ENCODE measurements at places on chromosomes 12 and 14.

DNA sequence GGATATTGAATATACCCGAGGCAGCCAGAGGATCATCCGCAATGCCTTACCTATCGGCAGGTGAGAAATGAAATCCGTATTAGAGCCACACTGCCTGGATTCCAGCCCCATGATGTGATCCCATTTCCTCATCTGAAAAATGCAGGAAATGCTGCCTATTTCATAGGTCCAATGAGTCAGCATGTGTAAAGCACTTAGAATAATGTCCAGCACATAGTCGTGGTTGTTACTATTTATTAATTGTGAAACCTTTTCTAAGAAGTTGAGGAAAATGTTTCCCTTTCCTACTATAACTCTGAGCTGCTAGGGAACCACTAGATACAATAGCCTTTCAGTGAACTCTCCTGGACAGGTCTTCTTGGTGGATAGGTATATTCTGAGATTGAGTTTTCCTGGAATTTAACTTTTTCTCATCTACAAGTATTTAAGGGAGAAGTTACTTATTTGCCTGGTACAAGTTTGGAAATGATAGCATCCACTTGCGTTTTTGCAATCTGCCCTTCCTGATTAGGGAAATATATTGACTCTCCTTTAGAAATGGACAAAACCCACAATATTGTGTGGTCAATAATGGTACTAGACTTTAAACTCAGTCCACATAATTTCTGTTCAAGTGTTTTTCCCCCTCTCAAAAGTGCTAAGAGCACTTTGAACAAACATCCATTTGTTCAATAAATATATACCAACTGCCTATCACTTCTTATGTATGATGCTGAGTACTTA lies 12.2 kb downstream of the POLR3B start:
- DNase-seq: no peak

- no peak for DNase-seq
Observed at GRCh38 chr12:112577473-112578329, 159.0 kb downstream of the PTPN11 start.

DNA sequence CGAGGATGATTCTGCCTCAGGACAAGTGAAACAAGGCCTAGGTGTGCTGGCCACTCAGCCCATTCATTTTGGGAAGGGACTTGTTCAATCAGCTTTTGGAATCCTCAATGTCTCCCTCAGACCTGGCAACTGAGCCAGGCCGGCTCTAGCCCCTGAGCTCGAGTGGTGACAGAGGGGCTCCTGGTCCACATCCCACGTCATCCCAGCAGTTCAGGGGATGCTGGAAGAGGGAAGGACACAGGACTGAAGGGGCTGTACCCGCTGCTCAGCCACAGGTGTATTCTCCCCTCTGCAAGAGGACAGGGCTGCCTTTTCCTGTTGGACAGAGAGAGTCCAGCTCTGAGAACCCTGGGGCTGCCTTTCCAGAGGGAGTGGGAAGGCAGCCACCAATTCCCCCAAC lies 244.6 kb upstream of the SFSWAP start:
- no peak for DNase-seq

GRCh38 chr12:50047693-50048250 lies 9.6 kb upstream of the ASIC1 start:
- DNase-seq: no peak

DNA sequence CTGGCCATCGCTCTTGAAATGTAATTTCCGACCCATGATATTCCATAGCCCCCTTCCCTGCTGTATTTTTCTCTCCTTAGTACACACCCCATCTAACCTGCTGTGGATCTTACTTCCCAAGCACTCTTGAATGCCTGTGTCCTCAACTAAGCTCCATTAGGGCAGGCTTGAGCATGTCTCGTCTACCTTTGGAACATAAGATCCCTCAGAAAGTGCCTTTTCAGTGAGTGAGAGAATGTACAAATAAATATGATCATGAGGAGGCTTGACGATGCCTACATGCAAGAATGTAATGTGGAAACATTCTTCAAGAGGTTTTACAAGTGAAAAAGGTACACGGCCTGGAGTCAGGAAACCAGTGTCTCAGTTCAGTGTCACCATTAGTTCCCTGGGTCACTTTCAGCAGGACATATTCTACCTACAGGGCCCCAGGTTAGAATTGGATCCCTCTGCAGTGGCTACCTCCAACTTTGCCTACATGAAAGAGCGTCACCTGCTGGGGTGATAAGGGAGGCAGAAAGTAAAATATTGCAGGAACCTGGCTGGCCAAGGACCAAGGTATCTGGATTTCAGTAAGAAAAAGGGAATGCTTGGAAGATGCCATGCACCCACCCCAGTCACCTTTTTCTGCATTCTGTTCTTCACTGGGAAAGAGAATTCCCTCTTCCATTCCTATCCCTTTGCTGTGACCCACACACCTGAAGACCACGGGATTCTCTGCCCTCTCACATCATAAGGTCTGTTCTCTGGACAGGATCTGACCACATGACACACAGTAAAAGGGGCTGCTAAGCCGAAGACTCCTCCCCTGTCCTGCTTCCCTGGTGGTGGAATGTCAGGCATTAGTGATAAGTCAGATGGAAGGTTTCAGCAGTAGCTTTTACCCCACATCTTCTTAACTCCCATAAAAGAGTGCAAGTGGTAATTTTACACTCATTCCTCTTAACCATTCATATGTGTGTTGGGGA lies 24.6 kb upstream of the SERPINA1 start:
- DNase-seq: no peak

- peak; percentile 44 for DNase-seq
Observed at GRCh38 chr14:24734917-24735500, 101.0 kb upstream of the GZMB start.

GRCh38 chr12:123854918-123855317 lies 92.8 kb downstream of the DNAH10 start:
- no peak for DNase-seq

GRCh38 chr14:35414365-35414764 lies 9.8 kb upstream of the NFKBIA start:
- DNase-seq: no peak

- DNase-seq: no peak
Observed at GRCh38 chr14:55458800-55459515, 18.5 kb upstream of the TBPL2 start.

GRCh38 chr14:51228890-51229289 lies 11.2 kb upstream of the TMX1 start:
- DNase-seq: no peak

DNA sequence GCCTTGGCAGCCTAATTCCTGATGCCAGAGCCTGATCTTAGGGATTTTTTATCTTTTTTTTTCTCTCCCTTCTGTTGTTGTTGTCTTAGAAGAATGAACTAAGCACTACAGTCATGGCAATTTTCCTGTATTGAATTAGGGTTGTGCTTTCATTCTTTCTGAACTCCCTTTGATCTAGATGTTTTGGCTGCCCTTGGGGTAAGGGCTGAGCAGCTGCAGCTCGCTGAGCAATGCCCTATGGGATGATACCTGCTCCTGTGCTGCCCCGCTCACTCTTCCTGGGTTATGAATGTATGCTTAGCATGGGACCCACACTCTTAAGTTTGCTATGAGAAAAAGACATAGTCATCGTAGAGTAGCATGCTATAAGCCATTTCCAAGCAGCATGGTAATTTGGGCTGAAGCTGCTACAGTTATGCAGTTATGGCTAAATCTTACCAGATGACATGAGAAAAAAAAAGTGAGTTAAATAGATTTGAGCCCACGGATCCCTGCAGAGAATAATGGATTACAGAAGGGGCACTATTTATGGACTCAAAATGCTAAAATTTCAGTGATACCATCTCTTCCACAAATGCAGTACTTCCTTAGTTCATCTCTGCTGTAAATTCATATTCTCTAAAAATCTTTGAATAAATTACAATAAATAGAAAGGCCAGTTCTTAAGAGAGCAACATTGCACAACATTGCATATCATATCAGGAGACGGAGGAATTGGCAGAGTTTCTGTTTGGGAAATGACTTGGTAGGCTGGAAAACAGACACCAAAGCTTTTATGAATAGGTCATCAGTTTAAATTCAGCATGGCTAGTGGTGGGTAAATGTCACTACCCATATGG lies 79.2 kb upstream of the PTHLH start:
- no peak for DNase-seq

DNA sequence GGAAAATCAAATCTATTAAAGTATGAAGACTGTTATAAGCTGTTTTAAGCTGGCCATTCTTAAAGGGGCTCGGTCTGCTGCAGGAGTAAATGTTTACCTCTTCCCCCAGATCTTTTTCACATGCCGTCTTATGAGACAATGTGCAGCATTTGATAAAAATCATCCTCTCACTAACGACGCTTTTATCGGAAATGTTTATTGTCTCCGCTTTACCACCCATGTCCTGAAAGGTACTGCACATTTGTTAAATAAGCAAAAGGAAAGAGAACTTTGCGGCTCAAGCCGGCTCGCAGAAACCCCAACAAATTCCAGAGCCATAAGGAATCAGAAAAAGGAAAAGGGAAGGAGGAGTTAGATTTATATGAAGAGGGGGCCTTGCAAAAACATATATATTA lies 137.8 kb downstream of the HMGA2 start:
- no peak for DNase-seq

- no peak for DNase-seq
Observed at GRCh38 chr12:7695237-7695560, 376 bp downstream of the GDF3 start.

DNA sequence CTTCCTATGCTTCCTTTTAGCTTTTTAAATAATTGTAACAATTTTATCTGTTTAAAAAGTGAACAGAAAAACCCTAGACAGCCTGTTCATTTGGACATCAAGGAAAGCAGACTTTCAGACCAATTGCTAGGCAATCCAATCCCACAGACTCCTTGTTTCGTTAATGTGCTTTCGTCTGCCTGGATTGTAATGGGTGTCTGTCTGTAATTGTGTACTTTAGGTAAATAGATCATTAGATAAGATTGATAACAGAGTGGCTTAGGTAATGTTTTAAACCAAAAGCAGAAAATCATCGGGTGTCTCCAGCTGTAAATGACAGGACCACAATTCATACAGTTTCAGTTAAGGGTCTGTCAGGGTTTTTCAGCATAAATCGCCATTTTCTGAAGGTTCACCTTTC lies 19.6 kb downstream of the CCDC60 start:
- no peak for DNase-seq

- no peak for DNase-seq
Observed at GRCh38 chr14:47044841-47045240, 393.3 kb upstream of the RPL10L start.

DNA sequence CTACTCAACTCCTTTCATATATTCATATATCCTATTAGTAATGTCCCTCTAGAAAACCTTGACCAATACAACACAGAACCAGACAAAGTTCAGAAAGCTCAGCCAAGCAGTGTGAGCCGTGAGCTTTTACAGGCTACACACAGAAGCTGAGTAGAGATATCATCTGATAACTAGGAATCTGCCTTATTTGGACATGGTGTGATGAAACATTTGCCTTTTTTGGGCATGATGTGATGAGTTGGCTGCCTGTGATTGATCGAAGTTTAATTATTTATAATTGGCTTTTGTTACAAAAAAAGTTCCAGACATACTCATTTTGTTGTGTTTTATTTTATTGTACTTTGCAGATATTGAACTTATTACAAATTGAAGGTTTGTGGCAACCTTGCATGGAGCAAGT lies 46.6 kb downstream of the TESPA1 start:
- no peak for DNase-seq

GRCh38 chr12:32770141-32770540 lies 14.4 kb upstream of the YARS2 start:
- no peak for DNase-seq

DNA sequence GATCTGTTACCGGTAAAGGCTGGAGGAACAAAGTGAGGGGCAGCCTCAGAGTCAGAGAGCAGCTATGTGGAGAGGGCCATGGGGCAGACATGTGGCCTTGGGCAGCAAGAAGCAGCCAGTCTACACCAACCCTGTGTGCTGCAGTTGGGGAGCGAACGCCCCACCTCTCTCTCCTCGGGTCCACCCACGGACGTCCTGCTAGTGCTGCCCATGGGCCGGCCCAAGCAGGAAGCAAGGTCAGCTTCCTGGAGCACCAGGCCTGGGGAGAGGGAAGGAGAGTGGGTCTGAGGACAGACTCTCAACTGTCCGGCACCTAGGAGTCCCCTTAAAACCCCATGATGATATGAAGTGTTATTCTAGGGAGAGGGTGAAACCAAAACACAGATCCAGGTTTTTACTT lies 254.8 kb upstream of the FKBP4 start:
- DNase-seq: no peak

GRCh38 chr12:9649532-9649940 lies 20.0 kb upstream of the CLEC2D start:
- DNase-seq: no peak

DNA sequence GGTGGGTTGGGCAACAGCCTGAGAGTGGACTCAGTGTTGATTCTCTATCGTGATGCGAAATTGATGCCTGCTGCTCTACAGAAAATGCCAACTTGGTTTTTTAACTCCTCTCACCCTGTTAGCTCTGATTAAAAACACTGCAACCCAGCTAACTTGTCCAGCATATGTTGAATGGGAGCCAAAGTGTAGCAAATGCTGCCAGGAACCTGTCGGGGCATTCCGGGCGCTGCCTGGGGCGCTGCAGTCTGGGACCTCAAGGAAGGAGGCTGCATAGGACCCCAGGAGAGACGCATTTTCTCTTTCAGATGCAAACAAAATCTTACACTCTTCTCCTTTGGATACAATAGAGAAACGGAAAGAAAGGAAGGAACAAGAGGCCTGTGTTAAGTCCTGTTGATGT lies 3.9 kb downstream of the B3GNT4 start:
- no peak for DNase-seq
